NCI-H1092 (cell line): ENCODE measurements at places on chromosomes 7 and 10.

DNA sequence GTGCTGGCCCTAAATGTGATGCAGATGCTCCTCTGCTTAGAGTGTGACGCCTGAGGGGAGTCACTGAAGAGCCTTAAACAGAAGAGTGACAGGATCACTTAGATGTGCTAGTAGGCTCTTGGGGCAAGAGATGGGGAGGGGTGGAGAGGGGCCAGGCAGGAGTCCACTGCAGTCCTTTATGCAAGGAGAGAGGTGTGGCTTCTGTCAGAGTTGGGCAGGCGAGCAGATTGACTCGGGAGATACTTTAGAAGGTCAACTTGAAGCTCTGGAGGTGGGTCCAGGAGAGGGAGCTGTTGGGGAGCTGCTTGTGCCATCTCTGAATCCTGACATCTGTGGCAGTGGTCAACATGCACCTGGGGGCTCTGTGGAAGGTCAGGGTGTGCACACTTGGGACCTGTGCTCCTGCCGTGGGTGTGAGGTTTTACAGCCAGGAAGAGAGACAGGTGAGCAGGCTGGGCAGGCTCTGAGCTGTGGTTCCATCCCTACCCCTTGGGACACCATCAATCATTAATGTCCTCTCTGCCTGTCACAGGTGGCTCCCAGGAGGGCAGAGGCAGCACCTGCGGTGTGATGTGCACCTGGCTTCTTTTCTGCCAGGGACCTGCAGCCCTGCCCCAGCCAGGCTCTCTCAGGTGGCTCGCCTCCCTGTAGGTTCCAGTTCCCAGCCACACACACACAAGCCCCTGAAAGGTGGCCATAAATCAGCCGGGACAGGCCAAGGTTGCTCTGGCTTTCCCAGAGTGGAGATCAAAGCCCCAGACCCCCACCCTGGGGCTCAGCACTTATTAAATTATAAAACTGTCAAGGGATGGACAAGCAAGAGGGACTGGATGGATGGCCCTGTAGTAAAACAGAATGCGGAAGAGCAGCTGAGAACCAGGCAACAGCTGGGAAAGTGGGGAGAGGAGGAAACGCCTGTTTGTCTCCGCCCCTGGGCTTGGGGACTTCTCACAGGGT is 14.0 kb downstream of the NEURL1 start:
- no peak for DNase-seq

GRCh38 chr10:79883986-79884385 is 57.4 kb downstream of the NUTM2E start:
- DNase-seq: no peak

- no peak for DNase-seq
Observed at GRCh38 chr7:6409944-6410693, 37.6 kb downstream of the DAGLB start.

- no peak for DNase-seq
Observed at GRCh38 chr10:100923580-100923979, 10.8 kb downstream of the SLF2 start.

DNA sequence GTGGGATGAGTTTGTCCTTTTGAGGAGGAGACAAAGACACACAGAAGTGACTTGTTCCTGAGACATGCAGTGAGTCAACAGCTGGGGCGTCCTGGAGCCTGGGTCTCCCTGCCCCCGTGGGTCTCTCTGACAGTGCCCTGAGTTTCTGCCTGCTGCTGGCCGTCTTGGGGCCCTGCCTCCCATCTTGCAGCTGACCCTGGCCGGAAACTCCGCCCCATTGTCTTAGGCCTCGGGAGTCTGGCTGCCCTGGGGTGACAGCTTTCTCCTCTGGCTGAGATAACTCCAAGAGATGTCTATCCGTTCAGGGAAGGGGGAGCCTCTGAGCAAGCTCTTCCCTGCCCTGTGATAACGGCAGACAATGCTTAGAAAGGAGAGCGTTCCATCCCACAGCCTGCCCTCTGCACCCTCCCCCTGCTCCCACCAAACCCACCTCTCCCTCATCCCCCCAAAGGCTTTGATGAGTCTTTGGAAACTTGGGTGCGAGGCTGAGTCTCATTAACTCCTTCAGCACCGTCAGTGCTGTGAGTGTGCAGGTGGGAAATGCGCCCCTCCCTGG is 69.5 kb upstream of the PODXL start:
- no peak for DNase-seq

DNA sequence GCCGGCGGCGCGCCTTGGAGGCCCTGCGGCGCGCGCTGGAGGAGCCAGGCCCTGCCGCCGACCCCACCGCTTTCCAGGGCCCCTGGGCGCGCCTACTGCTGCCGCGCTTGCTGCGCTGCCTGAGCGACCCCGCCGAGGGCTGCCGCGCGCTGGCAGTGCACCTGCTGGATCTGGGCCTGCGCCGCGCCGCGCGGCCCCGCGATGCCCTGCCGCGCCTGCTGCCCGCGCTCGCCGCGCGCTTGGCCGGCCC is 280 bp downstream of the DNAAF5 start:
- DNase-seq: no peak

DNA sequence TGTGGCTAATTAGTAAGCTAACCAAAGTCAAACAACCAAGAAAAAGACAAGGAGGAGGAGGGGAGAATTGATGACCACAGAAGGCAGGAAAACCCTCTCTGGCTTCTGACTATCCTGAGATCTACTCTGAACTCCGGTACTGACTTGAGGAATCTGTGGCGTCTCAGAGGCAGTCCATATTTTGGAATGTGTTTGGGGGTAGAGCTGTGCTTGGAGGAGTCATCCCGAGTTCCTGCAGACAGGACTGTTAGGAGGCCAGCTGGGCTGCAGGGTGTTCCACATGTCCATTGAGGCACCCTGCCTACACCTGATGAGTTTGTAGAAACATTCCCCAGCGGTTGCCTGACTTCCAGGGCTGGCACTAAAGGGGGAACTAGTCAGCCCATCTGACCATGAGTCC is 91.6 kb downstream of the PLCE1 start:
- no peak for DNase-seq

GRCh38 chr10:110837418-110838171 is 34.1 kb upstream of the PDCD4 start:
- DNase-seq: no peak

DNA sequence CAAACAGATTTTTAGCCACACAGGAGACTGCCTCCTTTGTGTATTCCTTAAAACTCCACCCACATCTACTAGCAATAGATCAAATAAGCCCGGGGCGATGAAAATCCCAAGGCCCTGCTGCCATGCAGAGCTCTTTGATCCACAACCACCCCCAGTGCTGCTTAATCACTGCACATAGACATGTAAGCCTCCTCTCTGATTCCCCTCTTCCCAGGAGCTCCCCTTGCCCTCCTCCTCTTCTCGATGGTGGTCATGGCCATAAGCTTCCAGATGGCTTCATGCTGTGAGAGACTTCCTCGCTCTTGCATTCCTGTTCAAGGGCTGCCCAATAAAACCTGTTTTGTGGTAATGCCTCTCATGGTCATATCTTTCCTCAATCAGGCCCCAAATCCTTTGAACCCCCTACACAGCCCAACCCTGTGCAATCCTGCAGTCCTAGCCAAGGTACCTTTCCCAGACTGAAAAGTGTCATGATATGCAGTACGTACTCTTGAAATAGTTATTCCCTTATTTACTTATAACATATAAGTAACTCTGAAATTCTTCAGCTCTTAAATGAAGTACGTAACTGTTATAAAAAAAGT is 158.5 kb downstream of the CACNA2D1 start:
- no peak for DNase-seq

DNA sequence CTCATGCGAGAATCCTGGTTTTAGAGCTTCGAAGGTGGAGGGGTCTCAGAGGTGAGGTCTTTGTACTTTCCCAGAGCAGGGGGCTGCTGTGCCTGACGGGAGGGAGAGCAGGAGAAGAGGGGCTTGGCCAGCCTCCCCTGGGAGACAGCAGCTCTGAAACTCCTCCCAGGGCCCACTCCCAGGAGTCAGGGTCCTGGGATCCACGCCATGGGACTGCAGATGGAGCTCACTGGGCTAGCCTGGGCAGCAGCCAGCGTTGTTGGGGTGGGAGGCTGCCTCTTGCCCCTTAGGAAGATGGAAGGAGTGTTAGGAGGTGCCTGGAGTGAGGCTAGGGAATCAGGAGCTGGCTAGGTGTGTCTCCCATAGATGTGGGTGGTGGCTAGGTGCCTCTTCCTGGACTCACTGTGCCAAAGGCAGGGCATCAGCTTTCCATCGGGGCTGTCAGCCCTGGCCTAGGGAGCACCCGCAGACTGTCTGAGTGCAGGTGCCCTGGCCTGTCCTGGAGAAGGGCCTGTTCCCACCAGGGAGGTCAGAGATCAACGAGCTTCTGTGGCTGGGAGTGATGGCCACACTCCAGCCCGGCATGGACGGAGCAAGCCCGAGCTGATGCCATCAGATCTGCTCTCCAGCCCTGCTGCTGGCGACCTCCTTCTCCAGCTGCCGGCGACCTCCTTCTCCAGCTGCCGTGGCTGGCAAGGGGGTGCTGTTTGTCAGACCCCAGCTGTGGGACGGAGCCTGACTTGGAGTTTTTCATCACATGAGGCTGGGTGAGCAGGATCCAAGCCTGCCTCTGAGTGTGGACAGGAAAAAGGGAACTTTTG is 111.3 kb downstream of the PTPN20 start:
- DNase-seq: no peak

DNA sequence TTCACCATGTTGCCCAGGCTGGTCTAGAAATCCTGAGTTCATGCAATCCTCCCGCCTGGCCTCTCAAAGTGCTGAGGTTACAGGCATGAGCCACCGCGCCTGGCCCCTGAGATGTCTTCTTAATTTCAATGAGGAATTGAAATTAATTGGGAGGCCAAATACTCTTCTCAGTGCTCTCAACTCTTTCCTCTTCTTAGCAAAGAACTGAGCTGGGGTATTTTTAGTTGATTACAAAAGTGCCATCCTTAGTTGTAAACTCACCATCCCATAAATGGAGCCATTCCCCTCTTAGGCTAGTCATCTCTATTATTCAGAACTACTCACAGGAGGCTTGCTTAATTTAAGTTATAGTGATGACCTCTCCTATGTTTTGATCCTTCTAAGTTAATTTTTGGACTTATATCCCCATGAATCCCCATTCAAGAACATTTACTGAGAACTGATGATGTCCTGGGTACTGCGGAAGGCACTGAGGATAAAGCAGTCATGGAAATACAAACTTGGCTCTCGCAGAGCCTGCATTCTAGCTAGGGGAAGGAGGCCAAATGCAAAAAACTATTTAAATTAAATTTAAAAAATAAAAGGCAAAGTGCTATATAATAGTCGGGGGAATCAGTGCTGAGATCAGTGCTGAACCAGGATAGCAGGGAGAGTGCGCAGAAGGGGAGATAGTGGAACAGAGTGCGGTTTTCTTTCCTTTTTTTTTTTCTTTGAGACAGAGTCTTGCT is 145.3 kb downstream of the SFMBT2 start:
- DNase-seq: no peak

- no peak for DNase-seq
Observed at GRCh38 chr7:39202041-39202440, 224.3 kb downstream of the POU6F2 start.

- DNase-seq: no peak
Observed at GRCh38 chr10:67076144-67076543, 150.3 kb downstream of the LRRTM3 start.

GRCh38 chr10:103824281-103824680 is 31.1 kb downstream of the SH3PXD2A start:
- no peak for DNase-seq

GRCh38 chr10:306675-307185 is 171.5 kb downstream of the ZMYND11 start:
- DNase-seq: no peak

- no peak for DNase-seq
Observed at GRCh38 chr10:61169294-61169693, 225.3 kb upstream of the RHOBTB1 start.

DNA sequence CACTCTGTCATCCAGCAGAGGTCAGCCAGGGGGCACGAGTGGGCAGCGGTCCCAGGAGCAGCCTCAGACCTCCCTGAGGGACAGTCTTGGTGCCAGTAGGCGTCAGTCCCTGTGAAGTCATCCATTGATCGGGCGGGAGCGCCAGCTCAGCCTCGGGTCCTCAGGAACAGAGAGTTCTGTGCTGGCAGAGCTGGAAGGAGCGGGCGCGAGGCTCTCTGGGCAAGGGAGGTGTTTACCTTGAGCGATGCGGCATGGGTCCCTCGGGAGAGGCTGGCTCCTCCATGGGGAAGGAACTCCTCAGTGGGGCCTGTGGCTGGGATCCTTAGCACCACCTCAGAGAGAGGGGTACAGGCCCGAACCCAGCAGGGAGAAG is 101.1 kb upstream of the PPIF start:
- no peak for DNase-seq

DNA sequence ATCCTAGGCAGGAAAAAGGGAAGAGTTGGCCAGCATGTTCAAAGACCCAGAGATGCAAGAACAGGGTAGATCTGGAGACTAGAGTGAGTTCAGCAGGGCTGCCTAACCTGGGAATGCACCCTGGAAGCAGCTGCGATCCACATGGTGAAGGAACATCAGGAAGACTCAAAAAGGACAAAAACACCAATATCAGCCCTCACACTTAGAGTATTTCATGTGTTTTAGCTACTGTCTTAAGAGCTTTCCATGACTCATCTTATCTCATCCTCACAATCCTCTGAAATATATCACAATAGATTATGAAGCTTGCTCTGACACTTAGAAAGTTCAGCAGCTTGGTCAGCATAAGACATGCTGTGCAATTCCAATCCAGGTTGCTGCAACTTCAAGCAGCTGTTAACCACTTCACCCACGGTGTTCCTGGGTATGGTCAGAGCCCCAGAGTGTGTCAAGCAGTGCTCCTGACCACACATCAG is 380.9 kb downstream of the PARD3 start:
- DNase-seq: no peak
